CD4-positive, alpha-beta memory T cell (primary cell): ENCODE measurements at places on chromosomes 4 and X.

GRCh38 chrX:103733017-103733416 lies 22.3 kb downstream of the TMEM31 start:
- DNase-seq: no peak

- no peak for DNase-seq
Measured at GRCh38 chrX:108055546-108055945, 10.7 kb downstream of the VSIG1 start.

DNA sequence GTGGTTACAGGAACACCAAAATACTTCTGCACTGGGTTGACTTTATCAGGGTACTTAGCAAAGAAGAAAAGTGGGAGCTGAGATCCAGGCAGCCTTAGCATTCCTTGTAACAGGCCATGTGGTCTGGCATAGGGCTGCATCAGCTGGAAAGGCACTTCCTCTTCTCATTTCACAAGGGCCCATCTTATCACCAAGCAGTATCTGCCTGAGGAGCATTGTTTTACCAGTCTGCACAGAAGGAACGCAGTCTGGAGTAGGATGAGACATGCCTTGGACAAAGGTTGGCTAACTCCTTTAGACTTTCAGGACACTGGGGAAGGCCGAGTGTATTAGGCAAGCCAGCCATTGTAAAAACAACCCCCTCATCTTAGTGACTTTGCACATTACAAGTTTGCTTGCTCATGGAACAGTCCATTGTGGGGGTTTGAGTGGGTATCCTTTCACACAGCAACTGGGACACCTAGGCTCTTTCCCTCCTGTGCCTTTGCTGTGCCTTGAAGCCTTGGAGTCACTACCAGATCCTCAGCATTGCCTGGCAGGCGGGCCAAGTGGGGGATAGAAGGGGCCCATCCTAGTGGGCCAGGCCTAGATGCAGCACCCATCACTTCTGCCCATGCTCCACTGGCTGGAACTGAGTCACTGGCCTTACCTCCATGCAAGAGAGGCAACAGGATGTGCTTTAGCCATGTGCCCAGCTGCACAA lies 4.6 kb downstream of the SUV39H1 start:
- DNase-seq: no peak

DNA sequence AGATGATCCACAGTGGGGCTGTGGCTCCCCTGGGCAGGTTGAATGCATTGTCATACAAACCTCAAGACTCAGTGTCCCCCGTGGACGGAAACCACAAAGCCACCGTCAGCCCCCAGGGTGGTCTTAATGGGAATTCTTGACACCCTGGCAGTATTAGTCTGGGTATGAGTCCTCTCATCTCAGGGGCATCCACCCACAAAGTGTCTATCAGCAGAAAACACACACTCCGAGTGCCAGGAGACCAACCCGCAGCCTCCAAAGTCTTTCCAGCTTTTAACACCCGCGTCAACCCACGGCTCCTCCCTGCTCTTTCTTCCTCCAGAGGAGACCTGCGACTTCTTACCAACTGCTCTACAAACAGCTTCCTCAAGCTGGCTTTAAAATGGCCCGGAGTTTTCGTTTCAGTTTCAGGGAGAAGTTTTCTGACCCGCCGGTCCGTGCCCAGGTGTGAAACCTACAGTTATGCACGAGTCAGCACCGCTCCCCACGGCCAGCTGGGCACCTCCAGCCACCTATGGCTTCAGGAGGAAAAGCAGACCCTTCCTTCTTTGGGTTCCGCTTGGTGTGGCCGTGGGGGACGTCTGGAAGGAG lies 14.4 kb upstream of the ASMTL start:
- peak; percentile 54 for DNase-seq

GRCh38 chr4:140581078-140581477 lies 12.3 kb upstream of the UCP1 start:
- no peak for DNase-seq

DNA sequence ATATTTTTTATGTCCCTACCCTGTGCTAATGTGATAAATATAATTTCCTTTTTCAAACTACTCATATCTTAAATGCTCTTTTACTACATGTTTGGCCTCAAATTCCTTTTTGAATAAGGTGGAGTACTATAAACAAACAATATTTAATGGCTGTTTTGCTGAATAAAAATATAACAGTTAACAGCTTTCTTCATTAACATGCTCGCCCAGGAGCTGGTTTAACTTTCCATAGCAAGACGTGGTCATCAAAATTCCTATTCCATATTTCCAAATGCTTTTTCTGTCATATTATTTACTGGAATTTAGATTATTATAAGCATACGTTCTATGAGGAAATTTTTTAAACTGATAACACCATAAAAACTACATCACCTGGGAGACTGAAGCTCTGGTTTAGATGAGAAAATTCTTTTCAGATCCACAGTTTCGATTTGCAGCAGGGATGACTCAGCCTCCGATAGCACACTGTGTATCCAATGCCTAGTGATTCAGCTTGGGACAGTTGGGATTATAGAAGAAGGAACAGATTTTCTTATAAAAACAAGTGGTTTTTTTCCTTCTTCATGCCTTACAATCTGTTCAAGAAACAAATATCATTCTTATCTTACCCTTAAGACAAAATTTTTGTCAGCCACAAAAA lies 129.1 kb downstream of the FBXO8 start:
- no peak for DNase-seq
